ENCODE measurements at places on chromosomes 6 and 20. TPM values are rescaled to one million over a fixed set of nuclear protein-coding genes. Genes with fewer than 3 reads are reported as not detected.

Gene TFAP2D
- not detected for total RNA-seq

Gene CHRNA4
- not detected for total RNA-seq

Gene DCBLD1
- 21.3 TPM for total RNA-seq

Gene SAMD5
- 0.65 TPM for total RNA-seq

Gene VGLL2
- total RNA-seq, result not detected

Gene HCRTR2
- total RNA-seq, result not detected

Gene HSF2
- 25.6 TPM for total RNA-seq

Gene CSE1L
- total RNA-seq, result 106 TPM

Gene WFDC11
- total RNA-seq, result not detected

Gene ARMH2
- not detected for total RNA-seq

Gene SPATA25
- total RNA-seq, result 0.49 TPM

Gene ADGRF1
- not detected for total RNA-seq

Gene FNDC11
- total RNA-seq, result 1.1 TPM

Gene IL17F
- not detected for total RNA-seq

Gene MAK
- not detected for total RNA-seq

Gene PPP1R3G
- 0.16 TPM for total RNA-seq

Gene TFAP2A
- not detected for total RNA-seq

Gene SMLR1
- not detected for total RNA-seq

Gene CGA
- not detected for total RNA-seq

Gene DNAH8
- not detected for total RNA-seq

Gene MEP1A
- total RNA-seq, result not detected
